ENCODE measurements at places on chromosomes 3 and 15. TPM values are rescaled to one million over a fixed set of nuclear protein-coding genes. Genes with fewer than 3 reads are reported as not detected.

DNA sequence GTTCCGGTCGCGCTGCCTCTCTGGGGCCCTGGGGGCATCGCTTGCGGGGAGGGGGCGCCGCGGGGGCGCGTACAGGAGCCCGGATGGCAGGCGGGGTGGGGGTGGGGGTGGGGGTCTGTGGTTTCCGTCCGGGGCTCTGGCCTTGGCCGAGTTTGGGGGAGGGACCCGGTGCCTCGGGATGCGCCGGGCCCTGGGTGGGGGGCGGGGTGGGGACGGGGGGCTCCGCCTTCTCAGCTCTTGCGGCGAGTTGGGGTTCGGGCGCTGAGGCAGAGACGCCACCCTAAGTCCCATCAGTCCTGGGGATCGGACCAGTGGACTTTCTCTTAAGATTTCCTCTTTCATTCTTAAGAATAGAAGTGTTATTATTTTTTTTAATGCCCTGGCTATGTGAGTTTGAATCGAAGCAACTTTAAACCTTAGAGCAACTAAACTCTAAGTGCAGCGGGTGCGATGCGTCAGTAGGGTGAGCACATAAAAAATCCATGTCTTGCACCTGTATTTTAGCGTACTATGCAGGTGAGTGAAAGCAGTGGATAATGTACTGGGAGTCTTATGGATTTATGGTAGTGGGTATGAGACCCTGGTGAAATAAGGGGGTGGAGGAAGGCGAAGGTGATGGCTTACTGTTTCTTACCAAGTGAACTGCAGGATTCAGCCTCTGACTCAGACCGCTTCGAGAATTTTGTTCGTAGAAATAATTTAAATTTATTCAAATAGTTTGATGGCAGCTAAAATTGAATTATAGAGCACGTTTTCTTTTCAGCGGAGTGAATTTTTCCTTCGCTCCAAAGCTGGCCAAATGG is 762 bp downstream of the CTNNB1 start:
- no peaks in the 10 kb centered on the region for H3K36me3 ChIP-seq
- peak overlapping the region; percentile 87 for H3K4me3 ChIP-seq
- no peaks in the 10 kb centered on the region for H3K4me1 ChIP-seq
- peak; percentile 33 for DNase-seq
- H3K27me3 ChIP-seq = no peaks in the 10 kb centered on the region
- H3K27ac ChIP-seq = peak overlapping the region; percentile 97

- no peaks in the 10 kb centered on the region for H3K36me3 ChIP-seq
- DNase-seq = no peak
- H3K4me3 ChIP-seq = no peak overlapping the region
- no peak overlapping the region for H3K27ac ChIP-seq
Observed at GRCh38 chr3:194075088-194075615, 60.8 kb upstream of the HES1 start.

Gene GUCA1C
- total RNA-seq = not detected

- H3K36me3 ChIP-seq = no peaks in the 10 kb centered on the region
- H3K27ac ChIP-seq = peak overlapping the region; percentile 48
- no peaks in the 10 kb centered on the region for H3K4me1 ChIP-seq
Observed at GRCh38 chr3:150370122-150370602, 37.9 kb upstream of the TSC22D2 start.

- H3K27ac ChIP-seq = no peak overlapping the region
- no peak overlapping the region for H3K4me3 ChIP-seq
- H3K36me3 ChIP-seq = no peaks in the 10 kb centered on the region
- no peaks in the 10 kb centered on the region for H3K27me3 ChIP-seq
- H3K4me1 ChIP-seq = no peaks in the 10 kb centered on the region
Observed at GRCh38 chr15:51688863-51689262, 7.6 kb downstream of the SCG3 start.

DNA sequence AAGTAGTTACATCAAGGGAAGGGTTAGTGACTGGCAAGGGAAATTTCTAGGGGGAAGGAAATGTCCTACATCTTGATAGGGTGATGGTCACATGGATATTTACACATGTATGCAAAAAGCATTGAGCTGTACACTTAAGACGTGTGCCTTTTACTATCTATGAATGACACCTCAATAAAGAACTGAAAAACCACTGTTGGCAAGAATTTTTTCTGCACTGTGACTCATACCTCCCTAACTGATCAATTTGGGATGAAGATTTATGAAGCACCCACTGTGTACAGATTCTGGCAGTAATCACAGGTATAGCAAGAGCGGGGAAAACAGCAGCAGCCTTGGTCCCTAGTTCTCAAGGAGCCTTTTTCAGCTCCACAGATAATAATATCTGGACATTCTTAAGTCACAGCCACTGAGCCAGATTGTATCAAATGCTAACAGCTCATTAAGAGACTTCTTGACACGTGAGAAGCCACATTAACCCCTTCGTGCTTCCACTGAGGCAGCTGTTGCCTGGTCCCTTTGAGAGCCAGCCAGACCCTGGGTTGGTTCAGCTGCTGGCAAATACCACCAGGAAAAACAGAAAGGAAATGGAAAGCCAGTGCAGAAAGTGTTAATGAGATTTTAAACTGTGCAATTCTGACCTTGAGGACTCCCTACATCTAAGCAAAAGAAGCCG is 32.0 kb upstream of the GALNT15 start:
- no peaks in the 10 kb centered on the region for H3K27me3 ChIP-seq
- no peak overlapping the region for H3K4me3 ChIP-seq
- H3K36me3 ChIP-seq = no peaks in the 10 kb centered on the region
- no peak for DNase-seq
- H3K27ac ChIP-seq = peak overlapping the region; percentile 78
- no peaks in the 10 kb centered on the region for H3K4me1 ChIP-seq

Gene CYP8B1
- not detected for total RNA-seq

Gene SLC28A1
- not detected for total RNA-seq
